Activated naive CD8-positive, alpha-beta T cell treated with anti-CD3 and anti-CD28 coated beads, Interleukin-2, amount 10 ng/mL, durations not matched to agents 7 days and 5 days (primary cell): ENCODE measurements at places on chromosomes 6 and 20. TPM values are rescaled to one million over a fixed set of nuclear protein-coding genes. Genes with fewer than 3 reads are reported as not detected.

DNA sequence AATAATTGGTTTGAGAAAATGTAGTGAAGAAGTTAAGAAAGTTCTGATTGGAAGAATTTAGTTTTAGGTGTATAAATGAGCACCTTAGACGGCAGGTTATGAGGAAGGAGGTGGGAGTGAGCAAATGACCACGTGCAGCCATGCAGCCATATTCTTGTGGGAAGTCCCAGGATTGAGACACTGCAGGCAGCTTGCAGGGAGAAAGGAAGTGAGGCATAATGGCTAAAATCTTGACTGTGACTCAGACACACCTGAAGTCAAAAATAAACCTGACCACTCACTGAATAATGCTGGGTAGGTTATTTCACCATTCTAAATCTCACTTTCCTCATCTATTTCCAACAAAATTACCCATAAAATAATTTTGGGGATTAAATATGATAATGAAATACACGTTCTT lies 16.6 kb downstream of the DSE start:
- H3K4me3 ChIP-seq = no peak overlapping the region
- peaks cover 6% of the 10 kb centered on the region for H3K27me3 ChIP-seq
- DNase-seq = no peak
- H3K36me3 ChIP-seq = no peaks in the 10 kb centered on the region

DNA sequence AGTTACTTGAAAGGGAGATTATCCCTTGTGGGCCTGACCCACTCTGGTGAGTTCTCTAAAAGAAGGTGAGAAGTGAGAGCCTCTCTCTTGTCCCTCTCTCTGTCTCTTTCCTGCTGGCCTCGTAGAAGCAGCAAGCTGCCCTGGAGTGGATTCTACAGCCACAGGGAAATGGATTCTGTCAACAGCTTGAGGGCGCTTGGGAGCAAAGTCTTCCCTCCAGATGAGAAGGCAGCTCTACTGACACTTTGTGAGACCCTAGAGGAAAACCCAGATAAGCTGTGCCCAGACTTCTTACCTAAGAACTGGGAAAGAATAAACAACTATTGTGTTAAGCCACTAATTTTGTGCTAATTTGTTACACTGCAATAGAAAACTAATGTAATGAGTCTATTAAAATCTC lies 39.9 kb downstream of the ANKRD60 start:
- no peak overlapping the region for H3K27ac ChIP-seq
- no peak overlapping the region for H3K4me3 ChIP-seq
- no peaks in the 10 kb centered on the region for H3K36me3 ChIP-seq
- H3K4me1 ChIP-seq = no peaks in the 10 kb centered on the region
- DNase-seq = no peak
- H3K27me3 ChIP-seq = peaks cover 10% of the 10 kb centered on the region

GRCh38 chr6:44060612-44061374 lies 66.5 kb downstream of the MRPL14 start:
- peaks cover 6% of the 10 kb centered on the region for H3K36me3 ChIP-seq
- H3K4me3 ChIP-seq = no peak overlapping the region
- peaks cover 27% of the 10 kb centered on the region for H3K4me1 ChIP-seq

MROH8 gene
- 2.0 TPM for total RNA-seq

DNA sequence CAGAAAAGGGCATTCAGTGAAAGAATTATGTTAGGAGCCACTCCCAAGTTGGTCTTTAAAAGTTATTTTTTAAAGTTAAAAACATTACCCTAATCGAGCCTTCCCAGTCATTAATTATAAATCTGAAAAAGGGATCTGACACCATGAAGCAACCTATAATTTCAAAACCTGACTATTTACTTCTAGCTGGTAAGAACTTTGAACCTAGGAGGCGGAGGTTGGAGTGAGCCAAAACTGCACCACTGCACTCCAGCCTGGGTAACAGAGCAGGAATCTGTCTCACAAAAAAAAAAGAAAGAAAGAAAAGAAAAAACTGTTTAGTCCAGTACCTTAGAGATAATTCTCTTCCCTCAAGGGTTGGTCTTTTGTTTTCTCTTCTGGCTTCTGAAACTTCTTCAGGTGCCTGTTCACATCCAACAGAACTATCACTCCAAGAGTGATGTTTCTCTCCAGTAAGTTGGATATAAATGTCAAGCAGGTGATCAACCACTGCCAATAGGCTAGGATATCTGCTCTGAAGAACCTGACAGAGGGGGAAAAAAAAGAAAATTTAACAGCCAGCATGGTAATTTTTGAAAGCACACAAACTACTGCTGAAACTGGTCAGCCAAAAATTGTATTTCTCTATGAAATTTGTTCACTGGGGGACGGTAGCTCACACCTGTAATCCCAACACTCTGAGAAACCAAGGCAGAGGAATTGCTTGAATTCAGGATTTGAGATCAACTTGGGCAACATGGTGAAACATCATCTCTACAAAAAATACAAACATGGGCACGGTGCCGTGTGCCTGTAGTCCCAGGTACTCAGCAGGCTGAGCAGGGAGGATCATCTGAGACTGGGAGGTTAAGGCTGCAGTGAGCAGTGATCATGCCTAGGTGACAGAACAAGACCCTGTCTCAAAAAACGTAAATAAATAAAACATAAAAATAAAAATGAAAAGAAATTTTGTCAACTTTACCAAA lies 38.2 kb downstream of the MDN1 start:
- H3K4me1 ChIP-seq = no peaks in the 10 kb centered on the region
- H3K36me3 ChIP-seq = peaks cover 58% of the 10 kb centered on the region
- H3K27ac ChIP-seq = no peak overlapping the region
- DNase-seq = no peak
- no peaks in the 10 kb centered on the region for H3K27me3 ChIP-seq
- H3K4me3 ChIP-seq = no peak overlapping the region

- peaks cover 3% of the 10 kb centered on the region for H3K36me3 ChIP-seq
- no peaks in the 10 kb centered on the region for H3K27me3 ChIP-seq
- peaks cover 66% of the 10 kb centered on the region for H3K4me1 ChIP-seq
- DNase-seq = peak; percentile 67
- H3K4me3 ChIP-seq = peak overlapping the region; percentile 60
Observed at GRCh38 chr6:2853769-2854395, 12.2 kb upstream of the SERPINB1 start.

- no peaks in the 10 kb centered on the region for H3K36me3 ChIP-seq
- no peak overlapping the region for H3K4me3 ChIP-seq
- no peak overlapping the region for H3K27ac ChIP-seq
- peaks cover 3% of the 10 kb centered on the region for H3K27me3 ChIP-seq
- DNase-seq = no peak
- no peaks in the 10 kb centered on the region for H3K4me1 ChIP-seq
Observed at GRCh38 chr20:8234580-8234979, 102.5 kb downstream of the PLCB1 start.

LRP11 gene
- 2.3 TPM for total RNA-seq

DNA sequence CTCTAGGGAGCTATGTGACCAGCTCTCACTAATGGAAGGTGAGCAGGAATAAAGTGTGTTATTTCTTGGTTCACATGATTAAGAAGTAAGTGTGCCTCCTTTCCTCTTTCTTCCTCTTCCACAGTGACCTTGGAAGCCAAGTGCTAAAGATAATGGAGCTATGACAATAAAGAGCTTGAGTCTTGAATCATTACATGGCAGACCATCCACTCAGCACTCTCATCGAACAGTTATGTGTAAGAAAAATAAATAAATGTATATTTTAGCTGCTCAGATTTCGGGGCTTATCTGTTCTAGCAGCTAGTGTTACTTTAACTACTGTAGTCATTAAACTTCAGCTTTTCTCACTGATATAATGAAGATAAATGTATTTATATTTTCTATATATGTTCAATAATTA lies 72.9 kb downstream of the HDGFL1 start:
- no peak for DNase-seq
- H3K27me3 ChIP-seq = no peaks in the 10 kb centered on the region
- H3K4me1 ChIP-seq = no peaks in the 10 kb centered on the region
- no peaks in the 10 kb centered on the region for H3K36me3 ChIP-seq

- H3K4me1 ChIP-seq = no peaks in the 10 kb centered on the region
- no peak overlapping the region for H3K4me3 ChIP-seq
- no peak overlapping the region for H3K27ac ChIP-seq
- no peaks in the 10 kb centered on the region for H3K36me3 ChIP-seq
- DNase-seq = no peak
Observed at GRCh38 chr6:148494226-148494625, 151.6 kb downstream of the SASH1 start.

GRCh38 chr20:51643390-51643789 lies 100.9 kb upstream of the NFATC2 start:
- no peak overlapping the region for H3K4me3 ChIP-seq
- no peak overlapping the region for H3K27ac ChIP-seq
- no peaks in the 10 kb centered on the region for H3K4me1 ChIP-seq

GRCh38 chr20:15692570-15692969 lies 880.7 kb downstream of the KIF16B start:
- H3K4me3 ChIP-seq = no peak overlapping the region
- no peaks in the 10 kb centered on the region for H3K27me3 ChIP-seq
- no peak overlapping the region for H3K27ac ChIP-seq
- no peak for DNase-seq
- no peaks in the 10 kb centered on the region for H3K4me1 ChIP-seq

INSM1 gene
- not detected for total RNA-seq

DNA sequence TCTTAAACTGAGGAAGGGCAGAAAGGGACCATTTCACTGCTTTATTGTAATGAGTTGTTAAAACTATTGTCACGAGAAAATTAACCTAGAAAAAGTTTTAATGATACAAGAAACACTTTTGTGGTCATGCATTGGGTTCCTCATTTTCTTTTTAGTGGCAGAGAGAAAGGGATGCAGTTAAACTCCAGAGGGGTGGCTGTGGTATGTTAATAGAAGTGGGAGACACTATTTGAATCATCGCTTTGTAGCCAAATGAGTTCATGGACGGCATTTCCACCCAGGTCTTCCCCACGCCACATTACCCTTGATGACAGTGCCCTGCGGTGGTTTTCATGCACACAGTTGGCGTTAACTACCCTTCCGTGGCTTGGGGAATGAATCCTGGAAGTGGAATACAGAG lies 235.6 kb downstream of the PLCB1 start:
- H3K4me3 ChIP-seq = no peak overlapping the region
- H3K36me3 ChIP-seq = no peaks in the 10 kb centered on the region
- H3K27ac ChIP-seq = no peak overlapping the region

SLC32A1 gene
- total RNA-seq = not detected

- no peaks in the 10 kb centered on the region for H3K36me3 ChIP-seq
- no peak for DNase-seq
- peaks cover 3% of the 10 kb centered on the region for H3K27me3 ChIP-seq
- no peak overlapping the region for H3K4me3 ChIP-seq
- H3K4me1 ChIP-seq = no peaks in the 10 kb centered on the region
Observed at GRCh38 chr6:4446982-4447381, 311.6 kb upstream of the ECI2 start.

DNA sequence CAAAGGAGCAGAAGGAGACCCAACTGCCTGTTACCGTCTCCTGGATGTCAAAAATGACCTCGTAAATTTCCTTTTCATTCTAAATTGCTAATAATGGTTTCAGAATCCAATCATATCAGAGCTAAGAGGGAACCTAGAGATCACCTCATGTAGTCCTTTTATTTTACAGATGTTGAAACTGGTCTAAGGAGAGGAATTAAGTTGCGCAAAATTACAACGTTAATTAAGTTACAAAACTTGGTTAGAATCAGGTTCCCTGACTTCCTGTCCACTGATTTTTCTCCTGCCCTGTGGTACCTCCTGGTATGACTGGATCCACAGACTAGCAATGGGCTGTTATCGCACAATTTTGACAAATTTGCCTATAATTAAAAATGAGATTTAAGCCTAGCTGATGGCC lies 9.0 kb upstream of the STK38 start:
- no peaks in the 10 kb centered on the region for H3K4me1 ChIP-seq
- no peak overlapping the region for H3K27ac ChIP-seq
- H3K36me3 ChIP-seq = no peaks in the 10 kb centered on the region
- H3K27me3 ChIP-seq = peaks cover 4% of the 10 kb centered on the region
- no peak for DNase-seq

TFAP2A gene
- not detected for total RNA-seq

- H3K27me3 ChIP-seq = no peaks in the 10 kb centered on the region
- no peak for DNase-seq
- H3K4me3 ChIP-seq = no peak overlapping the region
Observed at GRCh38 chr6:23589811-23590210, 536.2 kb upstream of the NRSN1 start.

DNA sequence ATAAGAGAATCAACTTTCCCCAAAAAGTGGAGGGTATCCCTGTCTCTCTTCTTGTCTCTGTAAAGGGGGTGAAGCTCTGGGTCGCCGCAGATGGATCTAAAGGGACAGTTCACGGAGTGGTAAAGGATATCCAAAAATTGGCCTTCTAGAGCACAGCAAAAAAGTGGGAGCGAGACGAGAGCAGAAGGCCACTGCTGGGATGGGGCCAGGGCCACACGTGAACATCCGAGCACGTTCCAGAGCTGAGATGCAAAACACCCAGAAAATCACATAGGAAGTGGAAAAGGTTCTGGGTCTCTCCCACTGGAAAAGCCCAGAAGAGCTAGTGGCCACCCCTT lies 837 bp downstream of the TRAM2 start:
- H3K36me3 ChIP-seq = no peaks in the 10 kb centered on the region
- H3K4me3 ChIP-seq = peak overlapping the region; percentile 64
- H3K27ac ChIP-seq = no peak overlapping the region
- peaks cover 40% of the 10 kb centered on the region for H3K27me3 ChIP-seq

- H3K27me3 ChIP-seq = no peaks in the 10 kb centered on the region
- H3K36me3 ChIP-seq = peaks cover 3% of the 10 kb centered on the region
Observed at GRCh38 chr20:47663354-47664067, 121.8 kb downstream of the SULF2 start.

DNA sequence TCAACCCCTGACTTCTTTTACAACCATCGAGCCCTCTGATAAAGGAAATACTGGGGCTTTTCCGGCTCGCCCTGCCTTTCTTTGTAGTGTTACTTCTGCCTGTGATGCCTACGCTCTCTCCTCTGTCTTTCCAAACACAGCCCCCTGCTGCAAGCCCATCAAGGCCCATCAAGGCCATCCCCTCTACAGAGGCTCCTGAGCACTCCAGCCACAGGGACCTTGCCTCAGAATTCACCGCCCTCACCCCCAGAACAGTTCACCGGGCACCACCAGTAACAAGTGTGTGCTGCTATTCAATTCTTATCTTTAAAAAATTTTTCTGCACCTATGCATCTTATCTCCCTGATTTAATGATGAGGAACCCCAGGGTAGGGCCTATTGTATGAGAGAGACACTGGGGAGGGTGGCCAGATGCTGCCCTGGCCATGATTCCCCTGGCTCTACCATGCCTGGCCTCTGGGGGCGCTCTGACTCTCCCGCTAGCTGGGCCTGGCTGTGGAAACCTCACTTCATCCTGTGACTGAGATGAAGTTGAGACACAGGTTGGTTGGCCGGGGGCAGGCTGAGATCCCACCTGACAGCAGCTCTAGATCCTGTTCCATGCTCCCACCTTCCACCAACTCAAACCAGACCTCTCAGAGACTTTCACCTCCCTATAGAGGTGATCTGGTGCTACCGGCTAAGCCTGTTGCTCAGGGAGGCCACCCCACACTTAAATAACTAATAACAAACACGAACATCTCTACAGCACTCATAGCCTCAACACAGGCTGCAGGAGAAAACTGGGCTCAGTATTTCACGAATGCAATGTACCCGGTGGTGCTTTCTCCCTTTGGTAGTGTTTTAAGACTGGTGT lies 19.2 kb upstream of the GLP1R start:
- peaks cover 46% of the 10 kb centered on the region for H3K27me3 ChIP-seq
- H3K27ac ChIP-seq = no peak overlapping the region
- no peaks in the 10 kb centered on the region for H3K4me1 ChIP-seq

- no peak for DNase-seq
- H3K27ac ChIP-seq = no peak overlapping the region
- no peaks in the 10 kb centered on the region for H3K36me3 ChIP-seq
- H3K4me3 ChIP-seq = no peak overlapping the region
Observed at GRCh38 chr6:45789238-45789637, 226.4 kb downstream of the CLIC5 start.
